ENCODE measurements at places on chromosomes 7 and 10.

DNA sequence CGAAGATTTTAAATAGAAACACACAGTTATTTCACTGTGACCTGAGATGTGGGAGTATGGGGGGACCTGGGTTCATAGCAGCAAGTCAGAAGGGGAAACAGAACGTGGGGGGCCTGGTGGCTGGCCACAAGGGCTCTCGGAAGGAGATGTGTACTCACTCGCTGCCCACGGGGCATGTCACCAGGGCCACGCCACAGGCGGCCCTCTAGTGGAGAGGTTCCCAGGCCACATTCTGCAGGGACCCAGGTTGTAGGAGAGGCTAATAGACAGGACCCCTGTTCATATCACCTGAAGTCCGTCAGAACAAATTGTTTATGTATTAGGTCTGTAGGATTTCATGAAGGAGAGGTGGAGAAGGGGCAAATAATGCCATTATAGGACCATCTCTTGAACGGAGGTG lies 25.1 kb upstream of the SVOPL start:
- DNase-seq: no peak

DNA sequence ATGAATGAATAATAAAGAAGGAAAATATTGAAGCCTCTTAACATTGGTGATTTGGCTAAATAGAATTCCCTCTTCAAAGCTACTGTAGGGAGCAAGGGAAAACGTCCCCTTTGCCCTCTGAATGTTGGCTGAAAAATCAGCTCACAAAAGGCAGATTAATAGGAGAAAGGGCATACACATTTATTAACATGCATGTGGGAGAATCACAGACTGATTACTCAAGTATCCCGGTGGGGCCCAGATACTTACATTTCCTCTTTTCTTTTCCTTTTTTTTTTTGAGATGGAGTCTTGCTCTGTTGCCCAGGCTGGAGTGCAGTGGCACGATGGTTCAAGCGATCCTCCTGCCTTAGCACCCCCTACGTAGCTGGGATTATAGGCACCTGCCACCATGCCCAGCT lies 68.5 kb downstream of the HK1 start:
- no peak for DNase-seq

- no peak for DNase-seq
These were observed 72.6 kb downstream of the COPG2 start for GRCh38 chr7:130595986-130596385.

- DNase-seq: no peak
These were observed 64.4 kb downstream of the RAPGEF5 start for GRCh38 chr7:22292531-22292930.

DNA sequence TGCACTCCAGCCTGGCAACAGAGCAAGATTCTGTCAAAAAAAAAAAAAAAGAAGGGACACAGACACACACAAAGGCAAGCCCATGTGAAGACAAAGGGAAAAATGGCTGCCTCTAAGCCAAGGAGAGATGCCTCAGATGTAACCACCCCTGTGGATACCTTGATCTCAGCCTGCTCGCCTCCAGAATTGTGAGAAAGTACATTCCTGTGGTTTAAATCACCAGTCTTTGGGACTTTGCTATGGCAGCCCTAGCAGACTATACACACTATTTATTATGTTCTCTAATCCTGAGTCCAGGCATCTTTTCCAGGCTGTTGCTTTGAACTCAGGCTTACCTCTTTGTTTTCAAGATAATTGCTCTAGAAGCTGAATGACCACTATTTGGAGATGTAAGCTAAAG lies 494.3 kb downstream of the GALNT17 start:
- DNase-seq: peak; percentile 13

GRCh38 chr10:2980791-2981360 lies 86.5 kb upstream of the PFKP start:
- DNase-seq: peak; percentile 59

DNA sequence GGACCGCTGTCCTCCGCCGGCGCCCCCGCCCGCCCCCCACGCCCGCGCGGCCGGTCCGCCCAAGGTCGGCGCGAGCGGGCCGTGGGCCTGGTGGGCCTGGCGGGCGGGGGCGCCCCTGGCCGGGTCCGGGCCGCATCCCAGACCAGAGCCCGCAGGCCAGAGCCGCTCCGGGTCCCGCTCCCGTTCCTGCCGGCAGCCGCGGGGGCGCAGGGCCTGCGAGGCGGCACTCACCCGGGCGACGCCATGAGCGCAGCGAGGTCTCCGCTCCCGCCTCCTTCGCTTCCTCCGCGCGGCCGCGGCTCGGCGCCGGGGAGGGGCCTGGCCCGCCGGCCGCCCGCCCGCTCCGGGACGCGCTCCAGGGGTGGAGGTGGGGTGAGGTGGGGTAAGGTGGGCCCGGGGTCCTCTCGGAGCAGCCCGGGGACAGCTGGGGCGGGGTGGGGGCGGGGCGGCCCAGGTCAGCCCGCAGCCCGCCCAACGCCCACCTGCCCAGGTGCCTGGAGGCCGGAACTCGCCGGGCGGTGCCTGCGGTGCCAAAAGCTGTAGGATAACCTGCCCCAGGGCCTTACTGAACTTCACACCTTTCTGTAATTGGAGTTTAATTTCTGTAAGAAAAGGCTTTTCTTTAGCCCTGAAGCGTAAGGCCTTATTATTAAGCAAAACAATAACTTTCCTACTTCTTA lies at the start of gene URGCP:
TSS of gene URGCP (minus strand) at position 266 of the 680 bp plus-strand sequence. CDS start at position 245, 21 bp downstream.
- DNase-seq: peak; percentile 78

DNA sequence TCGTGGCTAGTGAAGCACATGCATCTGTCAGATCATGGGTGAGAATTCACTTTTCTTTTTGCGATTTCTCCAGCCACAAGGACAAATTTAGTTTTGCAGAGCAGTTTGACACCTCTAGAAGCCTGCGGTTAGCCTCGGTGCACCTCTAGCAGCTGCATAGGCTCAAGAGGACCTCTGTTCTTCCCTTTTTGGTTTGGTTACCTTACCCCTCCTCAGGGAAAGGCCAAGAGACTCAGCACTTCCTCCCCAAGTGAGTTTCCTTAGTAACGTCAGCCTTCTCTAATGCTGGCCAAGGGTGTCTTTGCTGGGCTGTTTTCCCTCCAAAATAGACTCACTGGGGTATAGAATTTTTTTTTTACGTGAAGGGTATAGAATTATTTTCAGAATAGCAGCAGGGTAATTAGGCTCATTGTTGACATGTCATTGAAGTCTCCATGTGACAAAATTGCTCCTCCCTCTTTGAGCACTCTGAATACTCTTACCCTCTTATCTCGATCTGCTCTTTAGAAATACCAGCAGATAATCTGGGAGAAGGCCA lies 97.8 kb downstream of the AUTS2 start:
- no peak for DNase-seq

DNA sequence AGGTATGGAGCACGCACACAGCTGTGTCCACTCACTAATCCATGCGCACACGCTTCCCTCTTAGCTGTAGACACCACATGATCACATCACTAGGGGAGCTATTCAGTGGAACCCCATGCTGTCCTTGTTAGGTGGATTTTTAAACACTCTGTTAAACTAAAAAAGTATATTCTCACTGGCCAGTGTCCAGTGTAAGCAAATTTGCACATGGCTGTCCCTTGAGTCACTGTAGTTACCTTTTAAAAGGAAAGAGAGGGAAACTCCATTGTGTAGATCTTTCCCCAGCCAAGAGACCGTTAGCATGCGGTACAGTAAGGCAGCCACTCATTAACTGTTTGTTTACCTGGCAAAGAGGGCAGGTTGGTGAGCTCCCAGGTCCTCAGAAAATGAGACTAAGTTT lies 81.6 kb upstream of the INSYN2A start:
- DNase-seq: peak; percentile 38

GRCh38 chr7:130961128-130961601 lies 227.2 kb upstream of the KLF14 start:
- peak; percentile 24 for DNase-seq

- DNase-seq: no peak
These were observed 47.2 kb upstream of the RABGEF1 start for GRCh38 chr7:66693331-66693730.

GRCh38 chr10:26540601-26541000 lies 102.5 kb downstream of the APBB1IP start:
- no peak for DNase-seq

GRCh38 chr10:19944911-19945663 lies 128.9 kb downstream of the PLXDC2 start:
- no peak for DNase-seq

DNA sequence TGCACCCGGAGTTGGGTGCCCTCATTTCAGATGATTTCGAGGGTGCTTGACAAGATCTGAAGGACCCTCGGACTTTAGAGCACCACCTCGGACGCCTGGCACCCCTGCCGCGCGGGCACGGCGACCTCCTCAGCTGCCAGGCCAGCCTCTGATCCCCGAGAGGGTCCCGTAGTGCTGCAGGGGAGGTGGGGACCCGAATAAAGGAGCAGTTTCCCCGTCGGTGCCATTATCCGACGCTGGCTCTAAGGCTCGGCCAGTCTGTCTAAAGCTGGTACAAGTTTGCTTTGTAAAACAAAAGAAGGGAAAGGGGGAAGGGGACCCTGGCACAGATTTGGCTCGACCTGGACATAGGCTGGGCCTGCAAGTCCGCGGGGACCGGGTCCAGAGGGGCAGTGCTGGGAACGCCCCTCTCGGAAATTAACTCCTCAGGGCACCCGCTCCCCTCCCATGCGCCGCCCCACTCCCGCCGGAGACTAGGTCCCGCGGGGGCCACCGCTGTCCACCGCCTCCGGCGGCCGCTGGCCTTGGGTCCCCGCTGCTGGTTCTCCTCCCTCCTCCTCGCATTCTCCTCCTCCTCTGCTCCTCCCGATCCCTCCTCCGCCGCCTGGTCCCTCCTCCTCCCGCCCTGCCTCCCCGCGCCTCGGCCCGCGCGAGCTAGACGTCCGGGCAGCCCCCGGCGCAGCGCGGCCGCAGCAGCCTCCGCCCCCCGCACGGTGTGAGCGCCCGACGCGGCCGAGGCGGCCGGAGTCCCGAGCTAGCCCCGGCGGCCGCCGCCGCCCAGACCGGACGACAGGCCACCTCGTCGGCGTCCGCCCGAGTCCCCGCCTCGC lies at the start of gene EGFR:
TSS of gene EGFR (plus strand) at position 657 of the 830 bp plus-strand sequence. CDS start 261 bp downstream, outside the sequence.
- DNase-seq: peak; percentile 90

DNA sequence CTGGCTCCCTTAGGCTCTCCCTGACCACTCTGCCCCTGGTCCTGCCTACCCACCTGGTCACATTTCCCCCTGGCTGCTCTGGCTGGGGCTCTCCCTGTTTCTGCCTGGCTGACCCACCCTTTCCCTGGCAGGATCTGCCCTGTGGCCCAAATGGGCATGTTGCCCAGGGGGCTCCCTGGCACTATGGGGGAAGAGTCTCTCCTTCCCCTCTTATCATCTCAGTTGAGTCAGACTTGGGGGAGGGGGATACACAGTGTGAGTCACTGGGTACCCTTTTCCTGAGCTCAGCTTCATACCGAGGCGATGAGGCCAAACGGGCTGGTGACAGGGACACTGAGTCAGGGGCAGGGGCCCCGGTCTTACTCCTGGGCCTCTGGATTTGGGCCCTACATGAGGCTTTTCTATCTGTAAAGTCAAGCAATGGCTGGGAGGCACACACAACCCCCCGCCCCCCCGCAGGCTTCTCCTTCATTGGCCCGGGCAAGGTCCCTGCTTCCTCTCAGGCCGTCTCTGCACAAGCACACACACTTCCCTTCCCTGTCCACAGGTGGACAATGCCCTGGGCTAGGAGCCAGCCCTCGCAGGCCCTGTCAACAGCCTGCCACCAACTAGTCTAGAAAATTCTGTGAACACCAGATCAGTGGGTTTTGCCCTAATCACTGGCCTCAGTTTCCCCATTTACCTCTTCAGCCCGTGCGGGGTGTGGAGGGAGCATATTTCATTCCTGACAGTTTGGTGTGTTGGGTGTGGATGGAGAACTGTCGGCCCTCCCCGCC lies 627 bp upstream of the FLNC start:
- DNase-seq: peak; percentile 62

- peak; percentile 77 for DNase-seq
These were observed 567 bp upstream of the EPO start for GRCh38 chr7:100719523-100720278.

DNA sequence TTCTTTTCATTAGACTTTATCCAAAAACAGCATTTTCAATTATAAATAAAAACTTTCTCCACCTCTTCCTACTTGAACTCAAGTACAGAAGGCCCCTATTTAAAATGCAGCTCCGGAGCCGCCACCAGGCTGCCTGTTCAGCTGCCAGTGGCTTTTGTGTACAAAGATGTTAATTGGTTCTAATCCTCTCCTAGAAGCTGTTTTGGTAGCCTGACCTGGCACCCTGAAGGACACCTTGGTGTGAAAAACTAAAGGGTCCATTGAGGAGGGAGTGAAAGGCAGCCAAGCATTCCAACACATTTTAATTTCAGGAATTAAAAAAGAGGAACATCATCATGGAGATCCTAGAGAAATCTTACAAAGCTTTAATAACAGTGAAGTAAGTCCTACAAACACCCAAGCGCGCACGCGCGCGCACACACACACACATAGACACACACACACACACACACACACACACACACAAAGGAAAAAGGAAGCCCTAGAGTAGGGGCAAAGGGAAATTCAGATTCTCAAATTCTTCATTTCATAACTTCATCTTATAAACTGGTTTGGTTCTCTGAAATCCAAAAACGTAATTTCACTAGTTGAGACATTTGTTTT lies 41.4 kb downstream of the VAX1 start:
- DNase-seq: no peak

DNA sequence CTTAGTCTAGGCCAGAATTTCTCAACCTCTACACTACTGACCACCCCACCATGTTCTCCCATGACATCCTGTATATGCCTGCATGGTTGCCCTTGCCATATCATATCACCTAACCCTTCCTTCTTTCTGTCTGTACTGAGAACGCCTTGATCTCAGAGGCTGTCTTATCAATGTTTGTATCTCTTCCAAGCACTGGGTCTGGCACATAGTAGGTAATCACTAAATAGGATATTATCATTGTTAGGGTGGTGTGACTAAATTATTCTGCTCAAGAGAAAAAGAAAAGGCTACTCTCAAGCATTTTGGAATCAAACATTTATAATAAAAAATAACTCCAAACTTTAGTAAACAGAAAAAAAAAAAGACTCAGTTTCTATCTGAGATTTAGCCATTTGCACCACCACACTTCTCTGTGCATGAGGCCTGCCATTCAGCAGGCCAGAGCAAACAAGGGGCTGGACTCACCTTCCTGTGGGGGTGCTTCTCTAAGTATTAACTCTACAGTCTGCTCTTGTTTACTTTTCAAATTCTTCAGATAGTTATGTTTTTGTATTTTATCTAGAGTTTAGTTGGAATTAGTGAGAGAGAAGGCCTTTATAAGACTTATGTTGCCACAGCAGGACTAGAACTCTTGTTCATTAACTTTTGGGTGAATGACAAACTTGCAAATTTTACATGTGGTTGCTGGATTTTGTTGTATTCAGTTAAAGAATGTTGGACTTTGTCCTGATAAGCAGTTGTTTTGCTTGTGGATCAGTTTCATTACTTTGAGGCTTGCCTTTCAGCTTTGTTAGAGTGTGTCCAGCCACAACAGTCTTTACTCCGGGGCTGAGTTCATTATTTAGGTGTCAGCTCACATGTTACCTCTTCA lies 5.4 kb downstream of the AGBL3 start:
- peak; percentile 15 for DNase-seq

DNA sequence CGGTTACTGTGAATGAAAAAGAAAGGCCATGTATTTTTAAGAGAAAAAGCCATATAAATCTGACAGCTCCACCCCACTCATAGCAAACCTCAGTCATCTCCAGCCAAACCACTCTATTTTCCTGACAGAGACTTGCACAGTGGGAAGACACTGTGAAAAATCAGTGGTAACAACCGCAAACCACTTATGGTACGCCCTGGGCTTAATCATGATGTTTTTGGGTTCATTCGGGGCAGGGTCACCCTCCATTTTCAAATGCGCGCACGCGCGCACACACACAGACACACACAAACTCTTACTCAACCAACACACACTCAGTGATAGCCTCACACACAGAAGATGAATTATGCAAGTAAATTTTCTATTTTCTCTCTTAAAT lies 82.1 kb upstream of the HPS1 start:
- DNase-seq: no peak
